DMS 273 treated with DMSO at 0.1 percent for 48 hours (cell line): ENCODE measurements at places on chromosomes 4 and X.
A peak's percentile ranks its signal among the peaks of the same experiment; 100 is the strongest.

DNA sequence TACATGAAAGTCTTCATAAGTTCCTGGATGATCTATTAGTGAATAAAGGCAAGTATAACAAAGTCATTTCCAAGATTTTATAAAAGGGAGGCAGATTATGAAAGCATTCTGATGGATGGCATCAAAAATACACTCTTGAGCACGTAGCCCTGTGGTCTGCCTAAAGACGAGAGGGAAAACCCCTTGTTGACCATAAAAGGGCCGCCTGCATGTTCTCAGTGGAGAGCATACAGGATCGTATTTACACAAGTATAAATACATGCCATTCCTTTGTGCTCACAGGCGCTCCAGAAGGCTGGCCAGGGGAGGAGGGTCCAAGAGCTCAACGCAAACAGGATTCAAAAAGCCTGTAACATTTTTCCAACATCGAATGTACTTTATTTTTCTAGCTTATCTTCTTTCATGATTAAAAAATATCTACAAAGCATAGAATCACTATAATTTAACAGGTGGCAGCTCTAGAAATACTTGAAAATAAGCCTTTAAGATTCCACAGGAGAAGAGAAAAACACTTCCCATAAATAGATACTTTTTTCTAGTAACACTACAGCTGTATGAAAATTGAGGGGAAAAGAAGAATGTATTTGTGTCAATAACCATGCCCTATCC is 29.6 kb downstream of the PDGFC start:
- DNase-seq = peak; percentile 19

DNA sequence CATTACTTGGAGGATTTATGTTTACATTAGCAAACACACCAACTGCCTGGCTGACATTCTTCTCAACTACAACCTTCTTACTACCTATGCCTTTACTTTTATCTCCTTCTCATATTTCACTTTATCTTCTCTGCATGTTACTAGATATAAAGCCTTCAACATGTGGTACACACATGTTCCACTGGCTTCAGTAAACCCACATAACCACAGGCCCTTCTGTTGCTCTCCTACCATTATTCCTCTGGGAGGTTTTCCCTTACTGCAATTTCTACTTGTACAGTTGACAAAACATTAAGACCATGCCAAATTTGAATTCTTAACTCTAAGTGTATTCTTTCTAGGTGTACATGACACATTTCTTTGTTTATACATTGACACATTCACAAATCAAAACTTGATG is 133.1 kb downstream of the ARAP2 start:
- peak; percentile 94 for DNase-seq

GRCh38 chr4:25013756-25014661 is 16.7 kb downstream of the LGI2 start:
- no peak for DNase-seq

- no peak for DNase-seq
These were observed 57.8 kb downstream of the ADGRA3 start for GRCh38 chr4:22458098-22458497.

- DNase-seq = no peak
These were observed 308.7 kb downstream of the PDGFC start for GRCh38 chr4:156662921-156663320.

GRCh38 chr4:126718136-126718535 is 914.6 kb upstream of the INTU start:
- no peak for DNase-seq

- no peak for DNase-seq
These were observed 23.5 kb downstream of the OTC start for GRCh38 chrX:38375891-38376290.

DNA sequence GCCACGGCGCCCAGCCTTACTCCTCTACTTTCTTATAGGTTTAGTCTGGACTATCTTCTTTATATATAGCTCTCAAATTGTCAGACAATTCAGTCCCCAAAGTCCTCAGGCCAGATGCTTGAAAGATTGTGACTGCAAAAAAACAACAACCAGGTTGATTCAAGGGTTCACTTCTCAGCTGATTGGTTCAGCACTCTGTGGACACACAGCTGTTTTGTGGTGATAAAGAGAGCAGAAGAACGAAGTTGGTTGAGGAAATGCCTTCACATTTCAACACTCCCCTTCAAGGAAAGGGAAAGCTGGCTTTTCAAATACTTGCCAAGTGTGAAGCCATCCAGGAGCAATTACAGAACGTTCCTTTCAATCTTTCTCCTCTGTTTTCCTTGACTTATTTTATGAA is 166.8 kb downstream of the SHROOM3 start:
- DNase-seq = no peak

DNA sequence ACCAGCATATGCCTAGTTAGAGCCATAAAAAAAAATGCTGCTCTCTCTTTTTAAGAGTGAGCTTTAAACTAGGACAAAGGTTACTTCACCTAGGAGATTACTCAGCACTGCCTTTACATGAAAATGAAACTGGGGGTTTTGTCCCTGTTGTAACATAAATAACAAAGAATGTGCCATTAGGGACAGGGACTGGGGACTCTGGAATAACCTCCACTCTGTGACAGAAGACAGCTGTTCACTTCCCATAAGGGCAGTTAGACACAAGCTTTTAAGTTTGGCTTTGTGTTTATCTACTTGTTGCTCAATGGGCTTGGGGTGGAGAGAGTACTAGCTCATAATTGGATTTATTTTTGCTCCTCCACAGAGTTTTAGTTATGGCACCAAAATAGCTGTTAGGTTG is 11.9 kb downstream of the ENPEP start:
- DNase-seq = no peak

DNA sequence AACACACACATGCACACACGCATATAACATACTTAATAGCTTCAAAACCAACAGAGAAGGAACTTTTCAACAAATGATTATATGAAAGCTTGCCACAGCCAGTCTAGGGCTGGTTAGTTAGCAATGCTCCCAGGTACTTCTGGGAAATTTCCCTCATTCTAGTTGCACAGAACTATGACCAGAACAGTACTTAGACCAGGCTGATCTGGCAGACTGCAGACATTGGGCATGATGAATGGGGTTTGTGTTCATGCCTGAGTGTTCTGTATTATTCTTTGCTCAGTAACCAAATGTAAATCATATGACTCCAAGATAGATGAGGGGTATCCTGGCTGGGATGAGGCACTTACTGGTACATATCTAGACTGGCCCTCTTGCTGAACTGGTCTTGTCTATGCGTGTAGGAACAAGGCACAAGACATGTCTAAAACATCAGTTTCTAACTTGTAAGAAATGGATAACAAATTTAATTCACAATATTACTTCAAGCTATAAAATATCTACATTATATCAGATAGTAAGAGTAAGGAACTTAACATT is 50.3 kb upstream of the GEMIN8 start:
- no peak for DNase-seq

GRCh38 chrX:149079805-149080406 is 425.2 kb downstream of the IDS start:
- no peak for DNase-seq

DNA sequence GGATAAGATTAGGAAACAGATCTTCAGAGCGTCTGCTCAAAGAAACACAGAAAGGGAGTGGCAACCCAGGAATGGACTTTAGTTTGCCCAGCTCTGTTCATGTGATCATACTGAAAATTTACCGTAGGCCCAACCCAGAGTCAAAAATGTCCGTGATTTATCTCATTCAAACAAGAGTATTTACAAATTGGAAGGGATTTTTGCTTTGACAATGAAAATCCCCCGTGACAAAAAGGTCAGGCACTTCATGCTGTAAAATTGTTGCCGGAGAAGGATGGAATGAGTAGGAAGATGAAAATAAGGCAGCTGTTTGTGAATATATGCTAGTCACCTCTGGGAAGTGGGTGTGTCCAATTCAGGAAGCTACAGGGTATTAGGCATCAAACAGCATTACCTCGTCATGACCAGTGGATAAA is 1.2 kb downstream of the SULT1B1 start:
- DNase-seq = no peak

- no peak for DNase-seq
These were observed 7.1 kb downstream of the CA5B start for GRCh38 chrX:15745179-15745578.
